ENCODE measurements at places on chromosomes 1 and 21. TPM values are rescaled to one million over a fixed set of nuclear protein-coding genes. Genes with fewer than 3 reads are reported as not detected.

GRCh38 chr1:31699341-31699891 lies 4.4 kb downstream of the COL16A1 start:
- DNase-seq = no peak

GRCh38 chr1:25246600-25247023 lies 642 bp downstream of the RSRP1 start:
- peak; percentile 77 for DNase-seq

Gene NFYC
- 41.8 TPM for polyA plus RNA-seq

DNA sequence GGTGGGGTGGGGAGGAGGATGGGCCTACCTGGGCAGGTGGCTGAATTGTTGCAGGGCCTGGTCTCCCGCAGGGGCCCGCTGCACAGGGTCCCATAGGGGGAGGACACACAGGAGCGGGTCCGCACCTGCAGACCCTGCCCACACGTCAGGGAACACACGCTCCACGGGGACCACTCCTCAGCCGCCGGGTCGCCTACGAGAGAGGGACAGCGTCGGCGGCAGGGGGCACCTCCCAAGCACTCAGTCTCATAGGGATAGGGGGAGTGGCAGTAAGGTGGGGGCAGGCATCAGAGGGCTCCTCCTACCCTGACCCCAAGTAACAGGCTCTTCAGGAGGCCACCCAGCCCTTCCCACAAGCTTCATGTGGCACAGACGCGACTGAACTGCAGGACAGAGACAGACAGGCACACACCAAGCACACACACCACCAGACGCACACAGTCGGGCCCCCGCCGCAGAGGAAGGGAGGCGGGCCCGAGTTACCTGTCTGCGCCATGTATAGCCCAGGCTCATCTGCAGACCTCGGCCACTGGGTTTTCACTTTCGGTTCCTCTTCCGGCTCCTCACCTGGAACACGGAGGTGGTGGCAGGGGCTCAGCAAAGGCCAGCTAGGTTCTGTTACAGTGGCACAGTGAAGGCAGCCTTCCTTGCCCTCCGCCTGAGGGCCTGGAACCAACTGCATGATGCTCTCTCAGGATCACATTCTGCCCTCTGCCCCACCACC lies 19.8 kb downstream of the ADGRB2 start:
- no peak for DNase-seq

DNA sequence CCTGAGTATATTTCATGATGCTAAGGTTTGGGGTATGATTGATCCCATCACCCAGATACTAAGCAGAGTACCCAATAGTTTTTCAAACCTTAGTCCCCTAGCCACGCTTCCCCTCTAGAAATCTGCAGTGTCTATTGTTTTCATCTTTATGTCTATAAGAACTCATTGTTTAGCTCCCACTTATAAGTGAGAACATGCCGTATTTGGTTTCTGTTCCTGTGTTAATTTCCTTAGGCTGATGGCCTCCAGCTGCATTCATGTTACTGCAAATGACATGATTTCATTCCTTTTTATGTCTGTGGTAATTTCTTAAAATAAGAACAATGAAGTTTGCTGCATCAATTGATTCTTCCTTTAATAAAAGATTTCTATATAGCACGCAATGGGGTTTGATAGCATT lies 301.3 kb downstream of the PLPP3 start:
- DNase-seq = no peak

Gene GJB5
- polyA plus RNA-seq = not detected

DNA sequence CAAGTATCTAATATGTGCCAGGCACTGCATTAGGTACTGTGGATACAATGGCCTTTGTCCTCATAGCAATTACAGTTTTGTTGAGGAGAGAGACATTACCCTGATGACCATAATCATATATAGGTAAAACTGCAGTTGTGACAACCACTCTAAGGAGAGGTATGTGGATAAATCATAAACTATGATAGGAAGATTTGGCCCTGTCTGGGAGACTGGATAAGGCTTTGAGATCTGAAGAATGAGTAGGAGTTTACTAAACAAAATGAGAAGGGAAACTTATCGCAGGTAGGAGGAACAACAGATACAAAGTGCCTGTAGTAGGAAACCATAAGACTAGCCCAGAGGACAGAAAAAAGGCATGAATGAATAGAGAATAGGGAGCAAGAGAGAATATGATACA lies 4.4 kb downstream of the TMCO1 start:
- no peak for DNase-seq

Gene CD48
- polyA plus RNA-seq = 15.6 TPM

DNA sequence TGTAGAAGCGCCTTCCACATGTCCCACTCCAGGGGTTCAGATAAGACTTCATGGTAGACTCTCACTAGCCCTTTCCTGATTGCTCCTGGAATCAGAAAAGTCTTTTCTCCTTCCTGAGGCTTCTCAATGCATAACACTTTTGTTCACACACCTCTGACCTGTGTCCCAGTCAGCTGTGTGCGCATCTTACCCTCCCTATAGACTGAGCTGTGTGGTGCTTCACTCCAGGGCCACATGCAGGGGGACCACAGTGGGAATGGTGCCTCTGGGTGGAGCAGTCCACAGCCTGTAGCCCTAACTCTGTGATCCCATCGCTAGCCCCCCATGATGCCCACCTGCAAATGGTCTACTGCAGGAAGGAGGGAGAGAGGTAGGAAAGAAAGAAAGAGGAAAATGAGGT lies 84.0 kb upstream of the TLR5 start:
- DNase-seq = no peak

- DNase-seq = no peak
These were observed 74.4 kb downstream of the CAMTA1 start for GRCh38 chr1:6859415-6860343.

GRCh38 chr1:179926850-179927205 lies 27.8 kb upstream of the CEP350 start:
- DNase-seq = no peak

DNA sequence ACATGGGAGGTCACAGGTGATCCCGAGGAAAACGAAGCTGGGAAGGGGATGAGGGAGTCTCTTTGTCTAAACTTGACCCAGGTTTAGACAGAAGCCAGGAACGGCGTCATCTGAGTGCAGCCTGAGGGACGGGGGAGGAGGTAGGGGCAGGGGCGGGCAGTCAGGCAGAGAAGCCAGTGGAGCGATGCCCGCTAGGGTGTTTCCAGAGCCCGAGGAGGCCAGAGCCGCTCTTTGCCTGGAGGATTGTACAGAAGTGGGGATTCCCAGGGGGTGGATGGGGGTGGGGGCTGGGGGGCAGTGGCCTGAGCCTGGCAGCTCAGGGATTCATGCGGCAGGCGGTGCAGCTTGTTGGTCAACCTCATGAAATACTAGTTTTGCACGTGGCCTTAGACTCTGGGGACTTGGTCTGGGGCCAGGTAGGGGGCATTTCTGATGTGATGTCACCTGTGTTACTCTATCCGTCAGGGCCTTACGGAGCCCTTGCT lies 58.4 kb downstream of the VPS26C start:
- DNase-seq = no peak

DNA sequence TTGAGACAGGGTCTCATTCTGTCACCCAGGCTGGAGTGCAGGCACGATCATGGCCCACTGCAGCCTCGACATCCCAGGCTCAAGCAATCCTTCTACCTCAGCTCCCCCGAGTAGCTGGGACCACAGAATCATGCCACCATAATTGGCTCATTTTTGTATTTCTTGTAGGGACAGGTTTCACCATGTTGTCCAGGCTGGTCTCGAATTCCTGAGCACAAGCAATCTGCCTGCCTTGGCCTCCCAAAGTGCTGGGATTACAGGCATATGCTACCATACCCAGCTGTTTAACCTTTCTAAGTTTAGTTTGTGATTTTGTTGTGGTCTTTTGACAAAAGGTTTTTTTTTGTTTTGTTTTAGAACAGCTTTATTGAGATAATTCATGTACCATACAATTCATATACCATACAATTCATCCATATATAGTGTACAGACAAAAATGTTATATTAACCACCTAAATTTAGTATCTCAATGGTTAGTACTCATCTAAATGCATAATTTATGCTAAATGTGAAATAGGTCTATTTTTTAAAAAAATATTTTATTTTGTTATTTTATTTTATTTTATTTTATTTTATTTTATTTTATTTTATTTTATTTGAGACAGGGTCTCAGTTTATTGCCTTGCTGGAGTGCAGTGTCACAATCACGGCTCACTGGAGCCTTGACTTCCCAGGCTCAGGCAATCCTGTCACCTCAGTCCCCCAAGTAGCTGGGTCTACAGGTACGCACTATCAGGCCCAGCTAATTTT lies 8.9 kb downstream of the ZMPSTE24 start:
- no peak for DNase-seq

DNA sequence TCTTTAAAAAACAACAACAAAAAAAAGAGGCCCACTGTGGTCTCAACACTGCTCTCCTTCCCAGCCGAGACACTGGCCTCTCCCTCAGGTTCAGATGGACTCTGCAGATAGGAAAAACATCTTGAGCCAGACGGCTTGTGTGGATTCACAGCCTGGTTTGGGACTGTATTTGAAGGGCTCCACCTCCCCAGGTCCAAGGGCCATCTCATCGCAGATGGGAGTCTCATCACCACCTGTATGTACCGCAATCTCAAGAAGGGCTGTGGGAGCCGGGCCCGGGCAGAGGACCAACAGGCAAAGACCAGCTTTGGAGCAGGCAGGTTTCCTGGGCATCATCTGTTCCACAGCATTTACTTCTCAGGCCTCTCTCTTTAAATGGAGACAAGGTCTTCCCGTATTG lies 10.3 kb downstream of the ZBTB48 start:
- DNase-seq = no peak

DNA sequence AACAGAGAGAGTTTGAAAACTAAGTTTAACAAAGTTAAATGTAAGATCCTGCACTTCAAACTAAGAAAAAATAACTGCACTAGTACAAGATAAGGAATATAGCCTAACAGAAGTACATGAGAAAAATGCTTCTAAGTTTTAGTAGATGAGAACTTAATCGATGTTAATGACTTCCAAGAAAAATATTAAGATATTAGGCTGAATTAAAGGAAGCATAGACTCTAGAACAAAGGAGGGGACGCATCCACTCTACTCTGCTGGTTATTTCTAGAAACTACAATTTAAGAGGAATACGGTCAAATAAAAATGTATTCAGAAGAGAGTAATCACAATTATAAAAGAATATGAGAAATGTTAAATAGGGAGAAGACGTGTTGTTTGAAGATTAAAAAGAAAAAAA lies 46.3 kb upstream of the SLC16A1 start:
- DNase-seq = no peak

DNA sequence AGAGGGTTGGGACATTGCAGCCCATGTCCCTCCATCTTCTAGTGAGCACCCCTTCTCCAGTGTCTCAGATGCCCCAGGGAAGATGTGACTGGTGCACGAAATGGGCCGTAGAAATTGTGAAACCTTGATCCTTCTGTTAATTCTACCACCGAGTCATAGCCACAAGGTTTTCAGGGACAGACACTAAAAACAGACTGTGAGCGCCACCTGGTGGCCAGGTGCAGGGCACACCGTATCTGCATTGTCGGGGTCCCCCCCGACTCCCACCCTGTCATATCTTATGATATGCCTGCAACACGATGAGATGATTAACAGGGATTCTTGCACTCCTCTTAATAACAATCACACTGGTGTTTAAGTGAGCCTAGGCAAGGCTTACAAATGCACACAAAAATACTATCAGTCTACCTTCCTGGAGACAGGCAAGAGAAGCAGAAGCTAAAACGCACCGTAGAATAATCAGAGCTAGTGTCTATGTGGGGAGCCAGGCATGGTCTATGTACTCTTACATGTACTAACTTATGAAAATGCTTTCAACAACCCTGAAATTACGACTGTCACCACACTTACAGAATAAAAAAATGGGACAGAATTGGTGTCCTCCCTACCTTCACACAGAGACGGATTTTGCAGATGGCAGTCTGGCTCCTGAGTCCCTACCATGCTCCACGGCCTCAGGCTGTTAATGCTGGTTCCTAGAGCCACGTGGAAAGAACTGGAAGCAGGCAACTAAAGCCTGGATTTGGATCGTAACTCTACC lies 57.9 kb downstream of the FHAD1 start:
- DNase-seq = no peak

DNA sequence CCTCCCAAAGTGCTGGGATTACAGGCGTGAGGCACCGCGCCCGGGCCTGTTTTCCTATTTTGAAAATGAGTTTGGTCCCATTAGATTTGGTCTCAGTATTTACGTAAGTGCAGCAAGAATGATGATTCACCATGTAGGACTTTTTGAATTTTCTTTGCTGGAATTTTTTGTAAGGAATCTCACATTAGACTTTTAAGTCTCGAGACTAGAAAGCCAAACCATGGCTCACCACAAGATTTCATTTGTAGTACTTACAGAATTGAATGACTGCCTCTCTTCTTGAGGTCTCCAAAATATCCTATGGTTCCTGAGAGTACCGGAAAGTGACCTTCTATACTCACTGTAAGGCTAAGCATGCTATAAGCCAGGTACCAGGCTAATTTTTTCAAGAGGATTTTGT lies 325 bp downstream of the OR14A2 start:
- DNase-seq = no peak

Gene HCRTR1
- polyA plus RNA-seq = not detected

Gene LEMD1
- polyA plus RNA-seq = 0.34 TPM

Gene NTNG1
- polyA plus RNA-seq = 0.73 TPM

Gene IL20
- not detected for polyA plus RNA-seq

Gene TSSK3
- polyA plus RNA-seq = not detected

Gene KAZN
- polyA plus RNA-seq = 2.5 TPM

DNA sequence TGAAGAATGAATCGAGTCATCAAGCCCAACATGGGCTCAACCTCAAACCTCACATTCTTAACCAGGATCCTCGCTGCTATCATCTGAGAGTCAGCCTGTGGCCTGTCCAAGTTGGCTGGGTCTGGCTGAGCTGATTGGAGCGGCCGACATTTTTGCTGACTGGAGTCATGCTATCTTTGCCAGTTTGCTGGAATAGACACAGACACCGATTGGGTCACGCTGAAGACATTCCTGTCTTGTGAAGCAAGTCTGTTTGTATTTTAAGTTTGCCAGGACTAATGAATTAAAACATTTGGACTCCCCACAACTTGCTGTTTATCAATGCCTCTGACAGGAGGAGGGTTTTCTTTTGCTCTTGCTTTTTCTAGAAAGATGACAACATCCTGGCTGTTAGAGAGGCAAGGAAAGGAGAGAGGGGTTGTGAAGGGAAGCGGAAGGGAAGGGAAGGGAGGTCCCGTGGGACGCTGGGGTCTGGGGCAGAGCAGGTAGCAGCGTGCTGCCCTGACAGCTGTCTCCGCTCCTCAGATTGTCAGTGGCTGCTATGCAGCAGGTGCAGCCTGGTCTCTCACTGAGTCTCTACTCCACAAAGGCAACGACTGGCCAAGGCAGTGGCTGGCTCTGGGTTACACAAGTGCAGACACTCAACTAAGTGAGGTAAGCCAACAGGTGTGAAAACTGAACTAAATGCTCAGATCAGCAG lies at the start of gene MAP3K7CL:
TSS of gene MAP3K7CL (plus strand) at position 375 of the 700 bp plus-strand sequence. CDS start 2,701 bp downstream, outside the sequence.
- DNase-seq = peak; percentile 81

Gene PSMD4
- 111 TPM for polyA plus RNA-seq

GRCh38 chr1:173297798-173298391 lies 90.8 kb upstream of the TNFSF4 start:
- no peak for DNase-seq

DNA sequence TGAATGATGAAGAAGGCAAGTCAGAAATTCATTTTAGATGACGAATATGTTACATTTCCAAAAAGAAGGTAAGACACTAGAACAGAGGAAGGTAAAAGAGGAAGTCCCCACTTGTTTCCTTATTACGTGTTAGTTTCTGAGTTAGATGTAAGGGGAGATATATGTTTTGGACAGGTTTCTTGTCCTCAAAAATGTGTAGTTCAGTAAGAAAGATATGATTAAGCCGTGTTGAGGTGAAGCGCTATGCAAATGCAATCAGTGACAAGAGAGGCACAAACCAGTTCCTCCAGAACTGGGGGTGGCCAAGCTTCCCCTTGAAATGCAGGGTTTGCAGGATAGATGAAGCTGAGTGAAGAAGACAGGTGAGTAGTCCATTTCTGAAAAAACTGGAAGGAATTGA lies 293.3 kb upstream of the RUNX1 start:
- DNase-seq = no peak
